Neural progenitor cell (in vitro differentiated cells): ENCODE measurements at places on chromosomes 7 and 10. TPM values are rescaled to one million over a fixed set of nuclear protein-coding genes. Genes with fewer than 3 reads are reported as not detected.

DNA sequence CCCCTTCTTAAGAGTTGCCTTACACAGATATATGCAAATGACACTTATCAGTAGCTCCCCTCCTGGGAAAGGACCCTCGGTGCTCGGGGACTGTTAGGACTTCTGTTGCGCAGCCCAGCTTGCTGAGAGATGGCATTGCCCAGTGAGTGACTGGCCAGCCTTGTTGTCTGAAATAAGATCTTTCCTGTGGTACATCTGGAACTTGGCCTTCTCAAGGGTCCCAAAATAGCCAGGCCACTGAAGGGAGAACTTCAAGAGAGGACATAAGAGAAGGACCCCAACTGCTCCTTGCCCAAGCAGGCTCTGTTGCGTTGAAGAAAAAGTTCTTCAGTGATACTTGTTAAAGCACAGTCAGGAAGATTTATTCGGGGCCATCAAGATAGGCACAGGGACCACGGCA, 17.3 kb downstream of the BAG3 start:
- DNase-seq: no peak

DNA sequence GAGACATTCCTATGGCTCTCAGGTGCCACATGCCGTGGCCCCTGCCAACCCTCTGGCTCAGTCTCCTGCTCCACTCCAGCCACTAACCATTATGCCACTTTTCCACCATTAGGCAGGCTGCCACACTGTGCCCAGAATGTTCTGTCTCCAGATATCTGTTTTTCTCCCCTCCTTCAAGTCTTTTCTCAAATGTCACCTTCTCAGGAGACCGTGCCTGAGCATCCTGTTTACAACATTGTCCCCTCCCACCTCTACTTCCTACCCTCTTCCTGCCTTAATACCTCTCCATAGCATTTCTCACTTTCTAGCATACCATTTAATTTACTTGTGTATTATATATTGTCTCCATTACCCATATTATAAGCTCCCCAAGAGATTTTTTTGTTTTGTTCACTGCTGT, 162.5 kb upstream of the LYZL2 start:
- no peak for DNase-seq

DNA sequence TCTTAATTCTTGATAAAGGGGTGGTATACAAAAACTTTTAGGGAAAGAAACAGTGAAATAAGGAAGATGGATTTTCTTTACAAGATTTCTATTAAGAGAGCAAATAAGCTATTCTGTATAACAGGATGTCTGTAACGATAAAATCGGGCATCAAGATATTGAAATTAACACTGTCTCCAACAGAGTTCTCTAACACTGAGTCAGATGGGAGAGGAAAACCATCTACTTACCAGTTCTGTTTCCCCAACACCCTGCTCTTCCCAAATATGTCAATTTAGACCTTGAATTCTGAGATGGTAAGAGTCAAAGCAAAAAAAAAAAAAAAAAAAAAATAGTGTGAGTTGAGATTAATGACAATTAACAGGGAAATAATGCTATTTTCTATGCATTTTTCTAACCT, 23.0 kb downstream of the SMURF1 start:
- no peak for DNase-seq

DNA sequence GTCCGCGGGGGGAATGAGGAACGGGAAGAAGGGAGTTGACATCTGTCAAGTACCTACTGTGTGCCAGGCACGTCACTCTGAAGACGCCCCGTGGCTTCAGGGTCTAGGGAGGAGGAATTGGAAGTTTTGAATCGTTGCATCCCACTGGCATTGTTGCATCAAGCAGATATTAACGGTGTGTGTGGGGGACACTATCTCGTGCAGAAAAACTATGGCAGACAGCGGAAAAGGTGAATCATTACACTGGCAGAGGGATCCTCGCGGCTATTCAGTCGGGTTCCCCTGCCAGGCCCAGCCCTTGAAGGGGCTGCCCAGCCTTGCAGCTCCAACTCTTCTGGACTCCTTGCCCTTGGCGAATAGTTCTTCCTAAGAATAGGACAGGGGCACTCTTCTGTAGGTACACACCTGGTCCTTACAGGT, 1.0 kb upstream of the KIAA1549 start:
- no peak for DNase-seq

DNA sequence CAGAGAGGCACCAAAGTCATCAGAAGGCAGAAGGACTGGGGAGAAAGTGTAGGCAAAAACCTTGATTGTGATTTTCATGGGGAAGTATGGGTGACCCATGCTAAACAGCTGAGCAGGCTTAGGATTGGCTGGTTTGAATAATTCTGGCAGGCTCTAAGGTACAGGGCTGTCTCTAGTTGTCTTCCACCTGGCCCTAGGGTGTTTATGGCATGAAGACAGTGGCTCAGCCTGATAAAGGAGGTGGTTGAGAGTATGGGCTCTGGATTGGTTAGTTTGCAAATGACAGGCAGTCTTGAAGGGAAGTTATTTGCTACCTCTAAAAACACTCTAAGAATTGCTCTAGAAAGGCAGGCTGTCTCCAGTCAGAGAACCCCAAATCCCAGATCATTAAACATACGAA, 100.3 kb downstream of the STRA8 start:
- no peak for DNase-seq

DNA sequence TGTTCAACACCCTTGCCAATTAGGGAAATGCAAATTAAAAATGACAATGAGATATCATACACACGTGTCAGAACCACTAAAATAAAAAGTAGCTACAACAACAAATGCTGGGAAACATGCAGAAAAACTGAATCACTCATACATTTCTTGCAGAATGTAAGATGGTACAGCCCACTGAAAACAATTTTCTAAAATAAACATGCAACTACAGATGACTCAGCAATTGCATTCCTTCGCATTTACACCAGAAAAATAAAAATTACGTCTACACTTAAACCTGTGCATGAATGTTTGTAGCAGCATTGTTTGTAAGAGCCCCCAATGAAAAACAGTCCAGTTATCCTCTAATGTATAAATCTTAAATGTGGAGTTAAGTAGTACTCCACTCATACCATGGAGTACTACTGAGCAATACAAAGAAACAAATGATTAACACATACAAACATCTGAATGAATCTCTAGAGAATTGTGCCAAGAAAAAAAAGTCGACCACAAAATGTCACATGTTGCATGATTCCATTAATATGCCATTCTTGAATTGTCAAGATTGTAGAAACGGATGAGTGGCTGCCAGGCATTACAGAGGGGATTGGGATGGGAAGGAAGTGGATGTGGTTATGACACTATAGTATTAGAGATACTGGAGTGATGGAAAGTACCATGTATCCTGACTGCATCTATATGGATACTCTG, 134.6 kb upstream of the NPSR1 start:
- no peak for DNase-seq

DNA sequence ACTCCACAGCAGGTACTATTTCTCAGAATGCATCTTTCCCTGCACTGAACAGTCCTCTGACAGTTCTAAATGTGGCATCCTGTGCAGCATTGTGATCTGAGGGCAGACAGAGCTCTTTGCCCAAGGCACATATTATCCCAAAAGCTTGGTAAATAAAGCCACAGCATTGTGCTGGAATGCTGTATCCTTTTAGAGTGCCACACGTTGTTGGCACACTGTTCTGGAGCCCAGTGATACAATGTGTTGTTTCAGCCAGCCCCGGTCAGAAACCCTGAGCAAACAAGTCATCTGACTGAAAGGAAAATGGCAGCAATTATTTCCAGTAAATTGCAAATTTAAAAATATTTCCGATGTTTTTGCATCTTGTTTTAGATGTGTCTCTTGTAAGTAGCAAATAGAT, 45.4 kb downstream of the NAMPT start:
- no peak for DNase-seq

The PRLHR gene
- not detected in 2 replicates for total RNA-seq

The NPTX2 gene
- total RNA-seq: 5.6 and 10.5 TPM in 2 replicates

The HMX3 gene
- 0.12 TPM in 1 of 2 replicates, not detected in the other for total RNA-seq

The MOGAT3 gene
- not detected in 2 replicates for total RNA-seq
